8988T (cell line): ENCODE measurements at places on chromosomes 7 and 10.

- no peak for DNase-seq
These were observed at the start of gene HMX2 for GRCh38 chr10:123147635-123148413. TSS of gene HMX2 (plus strand) at chr10:123148136. CDS start at chr10:123148379, 243 bp downstream.

DNA sequence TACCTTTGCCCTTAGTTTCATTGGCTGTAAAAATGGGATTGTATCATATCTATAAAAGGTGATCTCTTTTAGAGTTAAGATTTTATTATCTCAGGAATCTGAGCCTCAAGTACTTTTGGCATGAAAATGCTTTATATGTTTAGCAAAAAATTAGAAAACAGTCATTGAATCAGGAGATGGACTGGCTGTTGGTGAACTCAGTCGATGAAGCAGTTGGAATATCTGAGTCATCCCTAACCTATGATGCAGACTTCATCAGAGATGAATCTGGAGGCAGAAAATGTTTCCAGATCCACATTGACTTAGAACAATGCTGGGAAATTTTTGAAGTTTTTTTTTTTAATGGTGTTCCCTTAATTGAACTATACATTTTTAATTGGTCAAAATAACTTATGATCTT lies 228.5 kb downstream of the SLC25A13 start:
- no peak for DNase-seq

DNA sequence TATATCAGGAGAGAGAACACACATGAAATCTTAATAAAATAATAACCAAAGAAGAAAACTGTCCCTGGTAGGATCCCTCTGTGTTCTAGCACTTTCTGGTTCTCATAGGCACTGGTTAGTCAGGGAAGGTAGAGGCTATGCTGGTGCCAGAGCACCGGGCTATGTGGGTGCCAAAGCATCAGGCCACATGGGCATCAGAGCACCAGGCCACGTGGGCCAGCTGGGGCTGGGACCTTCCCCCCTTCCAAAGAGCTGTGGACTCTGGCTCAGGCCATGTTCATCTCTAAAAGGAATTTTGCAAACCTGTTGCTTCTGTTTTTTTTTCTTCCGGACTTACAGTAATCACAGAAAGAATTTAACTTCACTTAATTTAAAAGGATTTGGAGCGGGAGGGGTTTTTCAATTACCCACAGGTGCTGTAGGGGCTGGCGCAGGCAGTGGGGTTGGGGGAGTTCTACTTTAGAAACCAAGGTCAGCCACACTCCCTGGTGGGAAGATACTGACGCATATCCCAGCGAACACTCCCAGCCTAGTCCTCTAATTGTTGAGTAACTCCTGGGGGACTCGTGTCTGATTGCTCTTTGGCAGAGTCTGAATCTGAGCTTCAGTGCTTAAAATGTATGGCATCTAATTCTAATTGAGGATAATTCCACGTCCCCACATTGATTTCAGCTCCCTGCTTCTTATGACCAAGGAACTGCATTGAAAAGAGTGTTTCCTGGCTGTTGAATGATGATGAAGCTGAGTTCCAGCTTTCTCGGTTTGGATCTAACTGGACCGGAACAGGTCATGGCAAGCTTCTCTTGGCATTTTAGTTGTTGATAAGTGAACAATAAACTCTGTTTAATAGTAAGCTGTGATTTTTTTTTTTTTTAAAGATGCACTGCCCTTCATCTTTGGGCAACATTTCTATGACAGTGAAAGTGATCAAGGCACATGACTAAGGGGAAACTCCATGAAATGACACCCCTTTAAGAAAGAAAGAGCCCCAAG lies 110.7 kb upstream of the FZD8 start:
- no peak for DNase-seq

DNA sequence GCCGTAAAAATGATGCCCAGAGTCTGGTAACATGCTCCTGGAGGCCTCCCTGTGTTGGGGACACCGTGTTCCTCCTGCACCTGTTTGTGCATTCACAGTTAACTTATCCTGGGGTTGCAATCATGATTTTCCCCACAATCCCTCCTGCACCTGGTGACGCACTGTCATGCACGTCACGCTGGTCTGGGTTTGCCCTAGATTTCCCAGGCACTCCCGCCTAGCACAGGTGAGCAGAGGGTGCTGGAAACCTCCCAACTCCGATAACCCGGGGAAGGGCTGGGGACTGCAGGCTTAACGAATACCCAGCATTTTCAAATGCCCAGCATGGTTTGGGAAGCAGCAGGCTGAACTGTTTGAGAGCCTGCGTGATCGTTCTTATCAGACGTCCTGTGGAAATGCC lies 427.1 kb downstream of the TCERG1L start:
- DNase-seq: no peak

GRCh38 chr10:43961523-43962345 lies 313.1 kb upstream of the ZNF32 start:
- no peak for DNase-seq

DNA sequence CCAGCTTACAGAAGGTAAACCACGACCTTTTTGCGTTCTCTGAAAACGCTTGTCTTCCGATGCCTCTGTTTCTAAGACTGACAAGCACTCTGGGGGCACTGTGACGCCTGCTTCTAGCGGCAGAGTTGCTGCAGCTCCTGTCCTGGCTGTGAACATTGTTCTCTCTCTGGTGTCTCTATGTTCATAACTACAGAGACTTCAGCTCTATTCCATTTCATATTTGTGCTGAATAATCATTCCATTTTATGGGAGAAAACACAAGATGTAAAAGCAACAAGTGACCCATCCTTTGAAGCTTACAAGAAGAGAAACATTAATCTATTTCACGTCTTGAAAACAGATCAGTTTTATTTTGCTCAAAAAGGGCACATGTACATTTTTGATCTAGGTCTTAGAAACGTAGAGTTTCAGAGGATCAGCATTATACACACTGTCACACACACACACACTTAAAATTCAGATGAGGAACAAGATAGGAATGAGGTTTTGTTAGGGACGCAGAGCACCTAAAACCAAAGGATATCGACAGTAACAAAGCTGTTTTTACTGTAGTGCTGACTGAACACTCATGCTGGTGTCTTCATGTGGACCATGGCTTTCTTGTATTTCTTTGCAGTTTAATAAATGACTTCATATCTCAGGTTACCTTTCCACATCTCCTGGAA lies 3.0 kb downstream of the IKZF1 start:
- no peak for DNase-seq

- DNase-seq: no peak
These were observed 101.2 kb downstream of the MPP7 start for GRCh38 chr10:28201410-28202400.

- no peak for DNase-seq
These were observed 25.4 kb upstream of the PRKAG2 start for GRCh38 chr7:151902311-151902710.

DNA sequence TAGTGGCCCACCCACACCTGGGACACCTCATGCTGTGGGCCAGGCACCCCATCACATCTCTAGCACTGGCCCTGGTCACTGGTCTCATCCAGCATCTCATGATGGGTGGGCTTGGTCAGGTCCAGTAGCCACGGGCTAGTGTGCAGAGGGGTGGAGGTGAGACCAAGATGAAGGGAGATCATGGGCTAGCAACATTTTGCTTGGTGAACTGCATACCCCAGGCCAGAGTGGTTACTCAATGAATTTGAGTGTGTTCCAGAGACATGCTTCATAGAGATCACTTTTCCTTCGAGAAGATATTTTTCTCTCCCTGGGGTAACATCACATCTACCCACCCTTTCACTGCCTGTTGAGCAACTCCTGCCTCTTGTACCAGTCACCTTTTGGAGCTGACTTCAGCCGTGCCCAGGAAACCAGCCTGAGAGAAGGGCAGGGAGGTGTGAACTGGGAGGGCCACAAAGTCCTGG lies 44.2 kb downstream of the MINDY4 start:
- no peak for DNase-seq

GRCh38 chr7:55086413-55087201 lies 67.8 kb downstream of the EGFR start:
- DNase-seq: no peak

GRCh38 chr10:60955316-60955715 lies 11.3 kb upstream of the RHOBTB1 start:
- no peak for DNase-seq

DNA sequence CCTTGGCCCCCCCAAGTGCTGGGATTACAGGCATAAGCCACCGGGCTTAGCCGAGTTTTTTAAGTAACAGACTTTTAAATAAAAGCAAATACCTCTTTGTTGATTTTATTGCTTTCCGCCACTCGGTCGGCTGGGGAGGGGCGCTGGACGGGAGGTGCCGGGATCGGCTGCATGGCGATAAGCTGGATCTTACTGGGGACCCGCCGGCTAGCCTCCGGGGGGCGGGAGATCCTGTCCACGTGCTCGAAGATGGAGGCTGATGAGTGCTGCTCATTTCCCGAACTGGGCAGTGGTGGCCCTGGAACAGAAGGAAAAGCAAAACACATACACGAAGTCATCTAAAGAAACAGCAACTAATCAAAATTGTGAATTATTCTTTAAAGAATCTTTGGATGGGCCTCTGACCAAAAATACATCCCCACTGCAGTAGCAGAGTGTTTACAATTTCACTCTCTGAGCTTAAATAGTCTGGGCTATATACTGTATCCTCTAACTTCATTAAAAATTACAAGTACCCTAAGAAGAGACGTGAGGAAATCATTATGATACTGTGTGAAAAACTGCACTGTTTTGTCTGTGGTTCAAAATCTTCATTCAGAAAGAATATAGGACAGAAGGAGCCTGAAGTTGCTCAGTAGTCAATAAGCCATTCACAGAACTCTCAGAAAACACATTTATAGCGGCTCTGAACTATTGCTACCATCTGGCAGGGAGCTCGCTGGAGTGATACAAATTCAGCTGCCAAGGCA lies 73.2 kb upstream of the ATP6V0A4 start:
- DNase-seq: no peak

DNA sequence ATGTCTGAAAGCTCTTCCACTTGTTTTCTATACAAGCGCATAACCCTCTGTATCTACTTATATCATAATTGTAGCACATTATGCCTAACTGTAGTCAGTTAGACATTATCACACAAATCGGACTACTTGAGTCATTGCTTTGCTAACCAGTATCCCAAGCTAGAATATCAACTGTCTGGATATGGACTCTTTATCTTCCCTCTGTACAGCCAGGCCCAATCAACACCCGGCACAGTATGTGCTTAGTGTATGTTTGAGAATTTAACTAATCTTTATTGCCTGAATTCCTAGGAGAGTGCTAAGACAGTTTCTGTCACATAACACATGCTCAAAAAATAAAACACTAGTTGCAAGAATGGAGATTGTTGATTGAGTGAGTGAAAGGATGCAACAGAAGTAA lies 211.2 kb downstream of the ARL4A start:
- no peak for DNase-seq

GRCh38 chr10:7199152-7199760 lies 211.6 kb downstream of the SFMBT2 start:
- no peak for DNase-seq

- no peak for DNase-seq
These were observed 158.6 kb downstream of the GRK5 start for GRCh38 chr10:119365773-119366599.

DNA sequence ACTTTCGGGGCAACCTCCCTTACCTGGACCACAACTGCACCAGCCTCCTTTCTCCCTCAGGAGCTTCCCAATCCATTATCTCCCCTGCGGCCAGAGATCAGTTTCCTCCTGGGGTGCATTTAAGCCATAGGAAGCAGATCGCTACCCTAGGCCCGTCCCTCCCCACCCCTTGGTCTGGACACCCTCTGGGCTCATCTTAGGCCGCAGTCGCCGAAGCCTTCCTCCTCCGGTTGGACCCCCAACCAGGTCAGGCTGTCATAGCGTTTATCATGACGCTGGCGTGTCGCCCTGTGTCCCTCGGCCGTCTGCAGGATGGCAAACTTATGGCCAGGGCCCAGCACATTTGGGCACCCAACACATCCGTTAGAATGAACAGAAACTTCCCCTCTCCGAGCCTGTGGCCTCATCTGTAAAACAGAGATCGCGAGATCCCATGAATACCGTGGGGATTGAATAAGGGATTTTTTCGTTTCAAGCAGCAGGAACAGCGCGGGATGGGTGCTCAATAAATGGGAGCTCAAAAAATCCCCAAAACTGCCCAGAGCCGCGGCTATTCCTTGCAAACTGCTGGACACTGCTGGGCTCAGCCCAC lies 669 bp upstream of the AP5Z1 start:
- DNase-seq: no peak

GRCh38 chr10:106925191-106925590 lies 239.3 kb downstream of the SORCS1 start:
- no peak for DNase-seq

DNA sequence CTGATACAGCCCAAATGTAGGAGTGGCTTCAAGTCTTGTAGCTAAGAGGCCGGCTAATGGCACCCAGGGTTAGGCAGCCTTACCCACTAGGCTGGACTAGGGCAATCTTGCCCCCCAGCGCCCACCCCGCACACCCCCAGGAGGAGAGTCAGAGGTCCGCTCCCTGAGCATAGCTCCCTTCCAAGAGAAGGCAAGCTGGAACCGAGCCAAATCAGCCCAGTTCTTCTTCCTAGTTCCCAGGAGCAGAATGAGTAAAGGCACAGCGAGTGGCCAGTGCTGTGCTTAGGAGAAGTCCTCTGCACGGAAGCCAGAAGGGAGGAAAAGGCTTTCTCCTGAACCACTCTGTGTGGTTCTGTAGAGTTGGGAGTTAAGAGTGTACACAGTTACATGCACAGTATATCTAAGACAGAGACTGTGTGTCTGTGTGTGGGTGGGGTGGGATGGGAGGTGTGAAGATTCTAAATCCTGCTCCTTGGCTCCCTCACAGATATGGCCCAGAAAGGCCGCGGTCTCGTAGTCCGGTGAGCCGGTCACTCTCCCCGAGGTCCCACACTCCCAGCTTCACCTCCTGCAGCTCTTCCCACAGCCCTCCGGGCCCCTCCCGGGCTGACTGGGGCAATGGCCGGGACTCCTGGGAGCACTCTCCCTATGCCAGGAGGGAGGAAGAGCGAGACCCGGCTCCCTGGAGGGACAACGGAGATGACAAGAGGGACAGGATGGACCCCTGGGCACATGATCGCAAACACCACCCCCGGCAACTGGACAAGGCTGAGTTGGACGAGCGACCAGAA lies 59.7 kb upstream of the PDCD4 start:
- no peak for DNase-seq

- no peak for DNase-seq
These were observed 88.3 kb upstream of the AGK start for GRCh38 chr7:141462958-141463357.

DNA sequence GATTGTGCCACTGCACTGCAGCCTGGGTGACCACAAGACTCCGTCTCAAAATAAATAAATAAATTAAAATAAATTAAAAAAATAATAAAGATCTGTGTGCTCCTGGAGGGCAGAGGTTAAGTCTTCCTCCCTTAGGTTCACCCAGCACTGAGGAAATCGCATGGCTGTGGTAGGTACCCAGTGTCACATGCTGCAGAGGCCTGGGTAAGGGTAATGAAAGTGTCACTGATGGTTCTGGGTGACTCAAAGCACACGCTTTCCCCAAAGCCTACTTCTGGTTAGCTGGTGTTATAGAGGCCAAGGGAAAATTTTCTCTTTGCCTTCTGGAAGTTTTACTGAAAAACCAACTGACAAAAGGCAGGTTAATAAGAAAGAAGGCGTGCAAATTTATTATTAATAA lies 88.8 kb upstream of the ITGB1 start:
- DNase-seq: no peak

- no peak for DNase-seq
These were observed 15.6 kb upstream of the AKR1C3 start for GRCh38 chr10:5078547-5079180.

- no peak for DNase-seq
These were observed 354 bp upstream of the GIMAP5 start for GRCh38 chr7:150736864-150737263.
